ENCODE measurements at places on chromosomes 6 and 20.

DNA sequence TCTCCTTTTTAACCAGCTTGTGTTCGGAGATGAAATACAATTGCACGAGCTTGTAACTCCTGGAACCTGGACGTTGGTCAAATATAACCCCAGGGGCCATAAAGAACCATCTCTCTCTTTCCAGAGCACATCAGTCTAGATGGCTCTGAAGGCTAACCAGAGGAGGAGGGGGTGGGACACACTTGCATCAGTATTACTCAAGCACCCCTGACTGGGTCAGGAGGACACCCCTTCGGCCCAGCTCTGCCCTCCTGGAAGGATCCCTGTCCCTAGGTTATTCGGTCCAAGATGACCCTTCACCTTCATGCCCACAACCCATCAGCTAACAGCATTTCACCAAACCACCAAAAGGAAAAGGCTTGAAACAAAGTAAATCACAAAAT, 67.1 kb downstream of the FYN start:
- no peak for DNase-seq

DNA sequence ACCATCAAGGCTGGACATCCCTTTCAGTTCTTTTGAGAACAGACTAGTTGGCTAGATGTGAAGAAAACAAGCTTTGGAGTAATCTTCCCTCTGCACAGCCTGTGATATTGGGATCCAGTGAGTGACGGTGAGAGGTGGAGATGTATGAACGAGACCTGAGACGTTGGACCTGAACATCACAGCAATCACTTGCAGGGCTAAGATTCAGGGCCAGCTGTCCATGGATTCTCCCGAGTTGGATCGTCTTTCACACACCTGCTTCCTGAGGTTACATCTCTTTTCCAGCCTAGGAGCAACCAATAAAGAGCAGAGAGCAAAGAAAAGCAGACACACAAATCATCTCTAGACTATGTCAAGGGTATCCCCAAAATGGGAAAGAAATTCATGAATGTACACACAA, 30.0 kb upstream of the TMEM14A start:
- DNase-seq, result no peak

DNA sequence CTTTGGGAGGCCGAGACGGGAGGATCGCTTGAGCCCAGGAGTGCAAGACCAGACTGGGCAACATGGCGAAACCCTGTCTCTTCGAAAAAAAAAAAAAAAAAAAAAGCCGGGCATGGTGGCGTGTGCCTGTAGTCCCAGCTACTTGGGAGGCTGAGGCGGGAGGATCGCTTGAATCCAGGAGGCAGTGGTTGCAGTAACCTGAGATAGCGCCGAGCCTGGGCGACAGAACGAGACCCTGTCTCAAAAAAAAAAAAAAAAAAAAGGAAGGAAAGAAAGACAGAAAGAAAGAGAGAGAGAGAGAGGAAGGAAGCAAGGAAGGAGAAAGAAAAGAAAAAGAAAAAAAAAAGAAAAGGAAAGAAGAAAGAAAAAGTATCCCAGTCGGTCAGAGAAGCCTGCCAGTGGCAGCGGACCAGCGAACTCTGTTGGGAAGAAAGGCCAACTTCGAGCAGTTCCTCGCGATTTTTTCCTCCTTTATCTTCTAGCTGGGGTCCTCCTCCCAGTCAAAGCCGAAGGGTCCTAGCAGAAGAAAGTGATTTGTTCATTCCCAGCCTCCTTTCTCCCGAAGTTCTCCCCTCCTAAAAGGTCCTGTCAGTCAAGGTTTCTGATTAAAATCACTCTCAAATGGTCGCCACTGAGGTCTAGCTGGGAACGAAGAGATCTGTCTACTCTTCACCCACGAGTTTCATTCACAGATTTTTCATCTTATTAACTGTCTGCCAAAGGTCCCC, 2.4 kb upstream of the SYCP2L start:
- no peak for DNase-seq

DNA sequence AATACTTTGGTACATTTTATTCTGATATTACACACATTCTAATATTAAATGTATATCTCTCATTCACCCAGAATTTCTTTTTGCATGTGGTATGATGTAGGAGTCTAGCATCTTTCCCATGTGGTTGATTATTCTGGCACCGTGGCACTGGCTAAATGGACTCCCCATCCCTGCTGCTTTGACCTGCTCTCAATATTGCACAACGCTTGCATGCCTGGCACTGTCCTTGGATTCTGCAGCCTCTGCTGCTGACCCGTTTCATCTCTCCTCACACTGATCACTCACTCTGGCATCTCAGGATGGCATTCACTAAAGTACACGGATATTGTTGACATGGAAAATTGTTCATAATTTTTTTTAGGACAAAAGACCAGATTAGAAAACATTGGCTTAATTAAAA, 11.5 kb upstream of the DACT2 start:
- DNase-seq, result no peak

DNA sequence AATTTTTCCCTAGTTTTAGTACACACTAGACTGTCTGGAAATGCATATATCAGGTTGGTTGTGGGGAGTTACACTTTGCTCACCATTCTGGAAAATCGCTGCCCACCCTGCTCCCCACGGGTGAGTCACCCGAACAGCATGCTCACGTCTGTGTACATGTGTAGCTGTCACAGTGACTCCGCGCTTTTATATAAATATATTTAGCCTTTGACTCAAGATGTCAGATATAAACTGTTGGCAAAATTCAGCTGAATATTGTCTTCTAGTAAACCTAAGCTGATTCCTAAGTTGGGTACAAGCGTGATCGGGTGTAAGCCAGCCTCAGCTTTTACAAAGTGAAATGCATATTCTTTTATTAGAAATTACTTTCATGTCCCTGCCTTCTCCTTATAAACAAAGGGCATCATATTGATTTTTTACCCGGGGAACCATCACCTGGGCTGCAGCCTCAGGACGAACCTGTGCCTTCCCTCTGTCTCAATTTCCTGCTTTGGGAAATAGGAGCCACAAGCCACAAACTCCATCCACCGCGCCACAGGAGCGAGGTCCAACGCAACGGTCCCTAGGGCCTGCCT, 4.3 kb downstream of the SDCBP2 start:
- DNase-seq, result no peak

DNA sequence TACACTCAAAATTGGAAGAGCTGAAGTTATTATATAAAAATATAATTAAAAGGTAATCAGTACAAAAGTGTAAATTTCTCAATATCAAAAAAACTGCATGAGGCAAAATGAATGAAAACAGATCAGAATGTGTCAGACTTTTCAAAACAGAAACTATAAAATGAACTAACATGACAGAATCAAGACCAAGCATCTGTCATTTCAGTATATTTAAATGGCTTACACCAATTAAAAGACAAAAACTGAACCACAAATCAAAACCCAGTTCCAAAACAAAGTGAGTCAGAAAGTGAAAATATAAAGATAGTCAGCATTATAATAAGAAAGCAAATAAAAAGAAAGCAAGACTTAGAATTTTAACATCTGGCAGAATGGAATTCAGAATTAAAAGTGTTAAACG, 289.7 kb downstream of the UBE3D start:
- DNase-seq, result no peak

DNA sequence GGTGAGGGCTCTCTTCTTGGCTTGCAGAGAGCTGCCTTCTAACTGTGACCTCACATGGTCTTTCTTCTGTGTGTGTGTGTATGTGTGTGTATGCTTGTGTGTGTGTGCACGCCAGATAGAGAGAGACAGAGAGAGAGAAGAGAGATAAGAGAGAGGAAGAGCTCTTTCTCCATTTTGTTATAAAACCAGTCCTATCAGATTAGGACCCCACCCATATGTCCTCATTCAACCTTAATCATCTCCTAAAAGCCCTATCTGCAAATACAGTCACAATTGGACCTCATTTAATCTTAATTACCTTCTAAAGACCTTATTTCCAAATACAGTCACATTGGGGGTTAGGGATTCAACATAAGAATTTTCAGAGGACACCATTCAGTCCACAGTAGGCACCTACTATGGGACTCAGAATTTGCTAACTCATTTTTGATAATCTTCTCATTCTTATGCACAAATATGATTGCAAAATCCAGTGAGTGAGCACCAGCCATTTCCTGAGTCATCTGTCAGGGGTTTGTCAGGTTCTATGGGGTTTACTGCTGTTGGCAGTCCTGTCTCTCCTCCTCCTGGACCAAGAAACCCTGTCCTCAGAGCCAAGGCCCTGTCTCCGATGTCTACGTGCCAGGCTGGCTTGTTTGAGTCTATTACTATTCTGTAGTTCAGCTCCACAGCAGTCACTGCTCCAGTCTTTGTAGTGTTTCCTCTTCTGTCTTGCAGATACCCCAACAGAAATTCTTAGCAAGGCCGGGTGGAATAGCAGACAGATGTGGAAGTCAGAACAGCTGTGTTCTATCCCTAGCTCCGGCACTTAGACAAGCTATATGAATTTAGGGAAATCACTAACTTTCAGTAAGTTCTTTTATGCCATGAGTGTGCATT, 59.0 kb upstream of the FAM184A start:
- DNase-seq, result no peak

- peak; percentile 49 for DNase-seq
These were observed 120.1 kb upstream of the HDDC2 start for GRCh38 chr6:125421836-125422235.

DNA sequence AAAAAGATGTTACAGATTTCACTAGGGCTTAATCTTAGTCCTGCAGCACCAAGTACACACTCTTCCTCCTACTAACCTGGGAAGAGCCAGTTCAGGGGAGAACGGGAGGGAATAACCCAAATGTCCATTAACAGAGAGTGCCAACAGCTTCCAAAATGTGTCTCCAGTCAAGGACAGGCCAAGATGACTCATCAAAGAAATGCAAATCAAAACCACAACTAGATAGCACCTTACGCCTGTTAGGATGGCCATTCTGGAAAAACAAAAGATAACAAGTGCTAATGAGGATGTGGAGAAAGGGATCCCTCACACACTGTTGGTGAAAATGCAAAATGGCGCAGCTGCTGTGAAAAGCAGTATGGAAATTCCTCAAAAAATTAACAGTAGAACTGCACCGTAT, 3.8 kb upstream of the MAS1L start:
- no peak for DNase-seq

GRCh38 chr20:33790566-33790965, 20.6 kb upstream of the CHMP4B start:
- DNase-seq, result no peak

DNA sequence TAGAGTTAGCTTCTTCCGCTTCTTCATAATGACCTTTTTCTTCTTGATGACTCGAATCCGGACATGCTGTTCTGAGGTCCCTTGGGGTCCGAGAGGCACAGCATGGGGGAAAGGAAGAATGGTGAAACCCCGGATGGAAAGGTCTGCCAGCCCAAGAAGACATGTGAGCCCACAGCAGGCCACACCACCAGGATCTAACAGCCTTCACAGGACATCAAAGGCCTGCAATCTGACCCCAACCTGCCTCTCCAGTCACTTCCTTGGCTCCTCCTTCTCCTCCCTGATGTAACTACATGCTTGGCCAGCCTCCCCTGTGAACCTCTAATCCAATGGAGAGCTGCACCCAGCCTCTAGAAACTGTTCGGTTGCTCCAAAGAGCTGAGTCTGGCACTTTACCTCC, 1.6 kb downstream of the CPXM1 start:
- no peak for DNase-seq

- no peak for DNase-seq
These were observed 1.9 kb downstream of the NPEPL1 start for GRCh38 chr20:58694241-58695083.
